ENCODE measurements at places on chromosomes 7 and 10.

DNA sequence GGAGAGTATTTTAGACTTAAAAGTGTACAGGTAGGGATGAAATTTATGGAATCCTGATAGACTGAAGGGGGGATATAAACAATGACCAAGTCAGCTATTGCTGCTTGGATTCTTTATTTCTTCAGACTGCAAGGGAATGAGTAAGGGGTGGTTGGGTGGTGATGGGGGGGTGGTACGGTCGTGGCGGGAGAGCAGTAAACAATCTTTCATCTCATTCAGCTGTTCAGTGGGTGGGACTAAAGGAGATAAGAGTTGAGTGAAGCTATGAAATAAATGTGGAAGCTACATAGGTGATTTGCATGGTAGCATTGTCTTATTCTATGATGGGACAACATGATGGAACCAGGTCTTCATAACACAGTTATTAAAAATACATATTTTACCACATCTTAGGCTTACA, 1.8 kb downstream of the SEPTIN7 start:
- peak; percentile 18 for DNase-seq

DNA sequence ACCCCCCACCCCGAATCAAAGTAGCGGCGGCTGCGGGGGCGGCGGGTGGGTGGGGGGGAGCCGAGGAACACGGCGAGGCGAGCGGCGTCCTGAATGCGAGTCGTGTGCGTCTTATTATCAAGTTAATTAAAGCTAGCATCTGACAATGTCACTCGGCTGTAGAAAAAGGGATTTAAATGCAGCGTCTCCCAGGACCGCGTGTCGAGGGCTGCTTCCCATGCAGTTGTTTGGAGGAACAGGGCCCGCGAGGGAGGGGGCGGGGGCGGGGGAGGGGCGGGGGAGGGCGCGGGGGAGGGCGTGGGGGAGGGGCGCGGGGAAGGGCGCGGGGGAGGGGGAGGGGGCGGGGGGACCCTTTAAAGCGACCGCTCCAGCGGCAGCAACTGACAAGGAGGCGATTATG, 2.7 kb upstream of the UNCX start:
- no peak for DNase-seq

GRCh38 chr10:109992485-109992884, 15.3 kb upstream of the ADD3 start:
- DNase-seq: no peak

DNA sequence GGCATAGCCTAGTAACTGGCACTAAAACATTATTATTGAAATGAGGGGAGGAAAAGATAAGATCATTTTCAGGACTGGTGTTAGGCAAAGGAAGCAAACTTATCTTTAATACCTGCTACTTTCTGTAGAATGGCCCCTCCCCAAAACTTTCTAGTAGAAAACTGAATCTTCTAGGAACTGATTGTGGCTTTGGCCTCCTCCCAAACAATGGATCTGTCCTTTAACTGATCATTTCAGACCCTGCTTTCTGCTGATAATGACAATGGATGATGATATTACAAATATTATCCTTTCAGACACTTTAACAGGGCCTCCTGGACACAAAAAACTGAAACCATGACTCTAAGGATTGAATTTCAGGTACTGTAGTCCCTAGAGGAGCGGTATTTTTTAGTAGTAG, 55.1 kb downstream of the EZH2 start:
- no peak for DNase-seq

GRCh38 chr10:25113191-25114035, 61.4 kb upstream of the GPR158 start:
- DNase-seq: peak; percentile 41

DNA sequence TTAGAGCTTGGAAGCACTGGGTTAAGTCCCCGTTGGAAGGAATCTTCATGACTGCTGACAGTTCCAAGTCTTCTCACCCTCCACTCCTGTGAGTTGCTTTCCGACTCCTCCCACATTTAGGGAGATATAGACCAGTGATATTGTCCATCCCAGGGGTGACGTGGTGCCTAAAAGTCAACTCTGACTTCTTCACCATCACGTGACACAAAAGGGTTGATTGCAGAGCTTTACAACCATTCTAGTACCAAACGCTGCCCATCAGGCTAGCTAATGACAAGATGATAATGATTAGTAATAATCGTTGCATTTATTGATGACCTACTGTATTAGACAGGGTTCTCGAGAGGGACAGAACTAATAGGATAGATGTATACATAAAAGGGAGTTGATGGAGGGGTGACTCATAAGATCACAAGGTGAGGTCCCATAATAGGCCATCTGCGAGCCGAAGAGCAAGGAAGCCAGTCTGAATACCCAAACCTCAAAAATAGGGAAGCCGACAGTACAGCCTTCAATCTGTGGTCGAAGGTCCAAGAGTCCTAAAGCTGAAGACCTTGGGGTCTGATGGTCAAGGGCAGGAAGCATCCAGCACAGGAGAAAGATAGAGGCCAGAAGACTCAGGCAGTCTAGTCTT, 85.3 kb upstream of the CARD11 start:
- DNase-seq: no peak

GRCh38 chr10:122362031-122362592, 12.4 kb upstream of the PLEKHA1 start:
- no peak for DNase-seq

Data from activated CD4-positive, alpha-beta T cell treated with anti-CD3 and anti-CD28 coated beads, Interleukin-2, amount 50 U/mL, for 48 hours (primary cell).